ENCODE measurements at places on chromosomes 5 and 9.

DNA sequence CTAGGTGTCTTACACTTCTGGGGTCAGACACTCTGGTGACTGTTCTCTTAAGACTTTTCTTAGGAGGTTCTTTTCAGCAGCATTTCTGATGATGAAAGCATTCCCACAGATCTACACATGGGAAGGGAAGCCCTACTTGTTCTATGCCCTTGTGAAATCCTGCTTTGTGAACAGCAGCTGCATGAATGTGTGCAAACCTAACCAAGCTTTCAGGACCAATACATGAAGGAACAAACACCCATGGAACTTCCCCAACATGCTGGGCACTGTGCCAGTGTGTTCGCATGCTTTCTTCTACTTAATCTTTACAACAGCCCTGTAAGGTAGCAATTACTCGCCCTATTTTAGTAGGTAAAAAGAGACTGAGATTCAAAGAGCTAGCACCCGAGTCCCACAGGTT, 439.9 kb upstream of the KLF4 start:
- DNase-seq: peak; percentile 34

DNA sequence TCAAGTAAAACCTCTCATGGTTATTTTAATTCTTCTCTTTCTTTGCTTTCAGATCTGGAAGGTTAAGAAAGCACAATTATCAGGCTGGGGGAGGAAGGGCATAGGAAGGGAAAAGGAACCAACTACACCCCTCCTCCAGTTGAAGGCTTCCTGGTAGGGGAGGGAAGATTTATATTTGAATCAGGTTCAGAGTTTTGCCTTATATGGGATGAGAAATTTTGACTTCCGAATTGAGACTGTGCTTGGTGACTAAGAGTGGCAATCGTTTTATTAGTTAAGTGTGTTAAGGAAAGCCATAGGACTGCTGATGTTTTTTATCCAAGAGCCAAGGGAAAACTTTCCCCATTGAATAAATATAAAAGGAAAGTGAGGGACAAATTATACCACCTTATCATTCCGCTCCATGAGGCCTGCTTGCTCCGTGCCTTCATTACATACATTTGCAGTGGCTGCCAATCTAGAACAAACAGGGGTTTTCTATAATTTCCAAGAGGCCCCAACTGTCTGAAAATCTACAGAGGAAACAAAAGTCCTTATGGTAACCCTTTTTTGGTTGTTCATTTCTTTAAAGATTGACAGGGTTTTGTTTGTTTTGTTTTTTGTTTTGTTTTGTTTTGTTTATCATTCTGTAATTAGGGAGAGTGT, 115.7 kb upstream of the EPB41L4A start:
- DNase-seq: no peak

GRCh38 chr9:135693265-135693664, 6.0 kb downstream of the SOHLH1 start:
- DNase-seq: no peak

GRCh38 chr5:98789029-98789428, 15.6 kb downstream of the RGMB start:
- no peak for DNase-seq

DNA sequence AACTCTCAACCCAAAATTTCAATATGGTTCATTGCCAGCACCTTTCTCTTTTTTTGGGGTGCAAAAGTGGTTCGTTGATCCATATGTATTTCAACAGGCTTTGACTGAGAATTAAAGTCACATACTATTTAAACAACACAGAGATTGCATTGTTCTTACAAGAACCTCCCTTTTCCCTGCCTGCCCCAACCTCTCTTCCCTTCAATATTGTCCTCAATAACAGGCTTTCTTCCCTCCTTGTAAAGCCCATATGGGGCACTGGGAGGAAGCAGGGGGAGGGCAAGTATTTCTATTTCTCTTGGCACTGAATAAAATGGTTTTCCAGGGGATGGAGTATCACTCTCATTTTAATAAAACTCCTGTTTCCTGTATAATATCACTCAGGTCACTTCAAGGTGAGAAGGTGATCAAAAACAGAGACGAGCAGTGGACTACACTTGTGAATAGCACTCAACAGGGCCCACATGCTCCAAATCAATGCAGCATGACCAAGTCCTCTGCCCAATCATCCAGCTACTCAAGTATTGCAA, 65.1 kb downstream of the EFNA5 start:
- DNase-seq: no peak

DNA sequence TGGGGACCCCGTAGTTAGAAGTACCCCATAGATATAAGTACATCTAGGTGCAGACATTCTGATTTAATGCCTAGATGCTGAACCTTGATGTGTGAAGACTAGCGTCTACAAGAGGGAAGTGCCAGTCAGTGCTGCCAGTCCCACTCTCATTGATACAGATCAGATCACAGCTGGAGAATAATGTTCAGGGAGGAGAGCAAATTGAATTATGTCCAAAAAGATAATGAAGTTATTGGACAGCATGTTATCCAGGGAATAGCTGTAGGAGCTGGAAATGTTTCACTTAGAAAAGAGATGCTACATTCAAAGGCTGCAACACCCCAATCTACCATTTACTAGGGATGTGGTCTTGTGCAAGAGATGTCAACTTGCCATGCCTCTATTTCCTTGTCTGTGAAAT, 15.9 kb upstream of the RNF183 start:
- DNase-seq: no peak

- no peak for DNase-seq
These were observed 307.4 kb downstream of the CSNK1G3 start for GRCh38 chr5:123819386-123819785.

- no peak for DNase-seq
These were observed 170.8 kb upstream of the RGMB start for GRCh38 chr5:98602534-98603112.

DNA sequence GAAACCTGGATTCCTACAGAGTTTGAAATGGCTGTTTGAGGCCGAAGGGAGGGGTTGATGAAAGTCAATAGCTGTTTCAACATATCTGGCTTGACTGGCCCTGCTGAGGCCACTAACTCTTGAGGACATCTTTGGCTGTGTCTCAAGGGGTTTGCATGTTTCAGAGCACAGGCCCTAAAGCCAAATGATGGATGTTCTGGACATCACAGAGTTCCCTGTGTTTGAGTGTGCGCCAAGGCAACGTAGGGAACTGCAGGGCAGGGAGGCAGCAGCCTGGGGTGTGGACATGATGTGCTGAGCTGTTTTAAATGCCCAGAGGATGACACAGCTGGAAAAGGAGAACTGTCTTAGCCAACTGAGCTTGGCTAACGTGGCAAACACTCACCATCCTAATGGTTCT, 89.6 kb downstream of the RAPGEF1 start:
- DNase-seq: no peak

DNA sequence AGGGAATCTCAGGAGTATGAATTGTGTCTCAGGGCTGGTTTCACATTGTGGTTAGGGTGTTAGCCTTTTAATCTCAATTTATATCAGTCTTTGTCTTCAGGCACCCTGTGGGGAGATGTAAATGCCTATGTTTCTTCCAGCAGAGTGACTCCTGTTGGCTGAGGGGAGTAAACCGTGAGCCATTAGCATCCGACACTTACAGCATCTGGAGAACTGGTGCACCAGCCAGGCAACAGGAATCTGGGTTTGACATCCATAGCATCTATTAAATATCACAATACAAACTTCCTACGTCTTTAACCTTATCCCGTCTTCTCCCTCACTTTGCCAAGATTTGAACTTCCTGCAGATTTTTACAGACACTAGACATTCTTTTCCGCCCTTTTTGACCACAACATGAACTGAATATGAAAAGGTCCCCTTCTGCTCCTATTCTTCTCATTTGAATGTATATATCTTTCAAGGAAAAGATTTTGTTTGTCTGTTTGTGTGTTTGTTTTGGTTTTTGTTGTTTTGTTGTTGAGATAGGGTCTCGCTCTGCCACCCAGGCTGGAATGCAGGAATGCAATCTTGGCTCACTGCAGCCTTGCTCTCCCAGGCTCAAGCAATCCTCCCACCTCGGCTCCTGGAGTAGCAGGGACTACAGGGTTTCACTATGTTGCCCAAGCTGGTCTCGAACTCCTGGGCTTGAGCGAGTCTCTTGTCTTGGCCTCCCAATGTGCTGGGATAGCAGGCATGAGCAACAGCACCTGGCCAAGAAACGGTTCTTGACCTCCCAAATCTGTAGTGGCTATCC, 626.2 kb downstream of the TLR4 start:
- no peak for DNase-seq

- DNase-seq: no peak
These were observed 61.1 kb upstream of the SAP30L start for GRCh38 chr5:154384480-154385235.

DNA sequence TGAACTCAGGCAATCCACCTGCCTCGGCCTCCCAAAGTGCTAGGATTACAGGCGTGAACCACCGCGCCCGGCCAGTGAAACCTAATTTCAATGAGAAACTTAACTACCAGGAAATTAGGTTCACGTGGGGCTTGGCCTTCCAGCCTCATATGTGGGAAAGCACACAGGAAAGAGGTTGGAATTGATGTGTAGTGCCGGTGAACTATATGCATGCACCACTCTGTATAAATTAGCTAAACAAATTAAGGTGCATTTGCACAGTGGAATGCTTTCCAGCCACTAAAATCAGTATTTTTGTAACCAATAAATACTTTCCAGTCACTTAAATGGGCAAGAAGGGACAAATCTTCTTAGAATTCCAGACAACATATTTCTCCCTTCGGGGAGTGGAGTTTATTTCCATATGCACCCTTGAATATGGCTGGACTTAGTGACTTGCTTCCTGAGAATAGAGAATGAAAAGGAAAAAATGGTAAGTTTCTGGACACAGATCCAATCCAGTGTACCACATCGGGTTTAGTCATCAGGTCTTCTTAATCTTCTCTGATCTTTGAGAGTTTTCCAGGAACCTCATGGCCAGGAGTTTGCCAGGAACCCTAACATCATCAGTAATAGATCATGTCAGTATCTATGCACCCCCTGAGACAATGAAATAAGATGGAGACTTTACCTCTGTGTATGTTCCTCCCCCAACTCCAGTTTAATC, 24.9 kb downstream of the ATOX1 start:
- no peak for DNase-seq

- no peak for DNase-seq
These were observed 32.8 kb upstream of the DAP start for GRCh38 chr5:10793785-10794184.

- DNase-seq: no peak
These were observed 240.5 kb downstream of the GADD45G start for GRCh38 chr9:89845321-89845720.

GRCh38 chr5:636951-637350, 24.8 kb downstream of the CEP72 start:
- DNase-seq: no peak

DNA sequence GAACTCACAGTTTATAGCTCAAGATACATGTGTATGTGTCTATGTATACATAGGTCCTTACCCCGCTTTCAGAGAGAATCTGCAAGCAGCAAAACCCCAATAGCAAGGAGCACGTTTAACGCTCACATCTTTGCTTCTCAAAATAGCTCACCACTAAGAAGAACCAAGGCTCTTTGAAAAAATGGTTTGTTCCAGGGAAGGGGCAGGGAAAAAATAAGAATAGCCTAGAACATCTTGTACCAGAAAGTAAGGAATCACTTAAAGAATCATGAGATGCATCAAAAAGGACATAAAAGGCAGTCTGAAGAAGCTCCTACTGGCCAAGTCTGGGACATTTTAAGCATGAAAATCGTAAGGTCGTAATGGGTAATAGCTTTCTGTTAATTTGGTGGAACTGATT, 196.4 kb downstream of the FSTL4 start:
- DNase-seq: no peak

DNA sequence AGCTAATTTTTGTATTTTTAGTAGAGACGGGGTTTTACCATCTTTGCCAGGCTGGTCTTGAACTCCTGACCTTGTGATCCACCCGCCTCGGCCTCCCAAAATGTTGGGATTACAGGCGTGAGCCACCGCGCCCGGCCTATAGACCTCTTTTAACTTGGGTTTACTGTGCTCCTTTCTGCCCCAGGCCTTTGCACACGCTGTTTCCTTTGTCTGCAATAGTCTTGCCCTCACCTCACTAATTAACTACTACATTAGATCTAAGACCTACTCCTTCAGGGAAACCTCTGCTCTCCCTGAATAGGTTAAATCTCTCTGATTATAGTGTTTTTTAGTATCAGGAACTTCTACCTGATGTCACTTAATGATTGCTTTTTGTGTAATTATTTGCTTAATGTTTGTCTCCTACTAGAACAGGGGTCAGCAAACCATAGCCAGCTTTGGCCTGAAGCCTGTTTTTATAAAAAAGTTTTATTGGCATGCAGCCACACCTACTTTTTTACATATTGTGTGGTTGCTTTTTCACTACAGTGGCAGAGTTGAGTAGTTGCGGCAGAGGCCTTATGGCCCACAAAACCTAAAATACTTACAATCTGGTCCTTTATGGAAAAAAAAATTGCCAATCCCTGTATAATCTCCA, 31.2 kb upstream of the TLE1 start:
- DNase-seq: no peak

DNA sequence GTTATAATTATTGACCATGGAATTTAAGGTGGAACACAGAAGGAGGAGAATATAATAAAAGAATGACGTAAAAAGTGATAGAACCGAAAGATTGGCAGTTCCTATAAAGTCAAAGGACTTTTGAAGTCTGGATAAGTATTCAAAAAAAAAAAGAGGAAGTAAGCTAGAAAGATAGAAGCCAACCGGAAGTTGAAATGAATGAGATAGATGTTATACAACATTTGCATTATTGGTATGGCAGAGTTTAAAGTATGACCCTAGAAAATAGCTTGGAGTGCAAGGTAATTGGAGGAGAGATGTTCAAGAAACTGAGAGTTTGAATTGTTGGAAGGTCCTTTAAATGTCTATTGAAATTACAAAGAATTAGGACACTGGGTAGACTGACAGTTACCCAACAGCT, 293.6 kb downstream of the FER start:
- no peak for DNase-seq

DNA sequence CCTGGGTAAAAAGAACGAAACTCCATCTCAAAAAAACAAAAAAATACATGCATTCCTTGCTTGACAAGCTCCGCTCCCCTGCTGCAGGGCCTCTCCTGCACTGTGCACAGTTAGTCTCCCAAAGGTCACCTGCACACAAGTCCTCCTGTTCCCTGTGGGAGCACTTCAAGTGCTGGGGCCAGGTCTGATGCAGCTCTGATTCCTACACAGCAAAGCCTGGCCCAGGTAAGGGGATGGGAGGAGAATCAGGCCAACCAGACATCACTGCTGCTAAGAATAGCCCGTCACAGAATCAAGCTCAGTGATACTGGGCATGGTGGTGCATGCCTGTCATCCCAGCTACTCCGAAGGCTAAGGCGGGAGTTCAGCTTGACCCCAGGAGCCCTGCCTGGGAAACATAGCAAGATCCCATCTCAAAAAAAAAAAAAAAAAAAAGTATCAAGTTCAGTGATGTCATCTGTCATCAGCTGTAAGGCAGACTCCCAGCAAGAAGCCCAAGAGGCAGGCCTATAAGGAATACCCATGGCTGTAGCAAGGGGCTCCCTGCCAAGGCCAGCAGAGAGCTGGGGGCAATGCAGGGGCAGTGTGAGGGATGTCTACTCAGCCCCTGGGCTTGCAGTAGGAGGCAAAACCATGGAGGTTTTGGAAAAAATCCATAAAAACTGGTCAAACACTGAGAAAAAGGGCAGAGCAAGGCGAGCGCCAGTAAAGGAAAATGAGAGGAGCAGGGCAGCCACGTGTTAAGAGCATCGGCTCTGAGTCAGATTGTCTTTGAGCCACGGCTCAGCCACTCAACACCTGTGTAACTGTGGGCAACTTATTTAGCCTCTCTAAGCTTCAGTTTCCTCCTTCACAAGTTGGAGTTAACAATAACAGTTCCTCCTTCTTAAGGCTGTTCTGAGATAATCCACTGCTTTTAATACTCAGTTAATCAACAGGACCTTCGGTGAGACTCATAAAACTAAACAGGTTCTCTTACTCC, 3.2 kb downstream of the TPM2 start:
- no peak for DNase-seq

All from ovary (tissue), 10 donors.